ENCODE measurements at places on chromosomes 3 and 15.

GRCh38 chr3:191356631-191357439 lies 26.5 kb upstream of the UTS2B start:
- DNase-seq = no peak

DNA sequence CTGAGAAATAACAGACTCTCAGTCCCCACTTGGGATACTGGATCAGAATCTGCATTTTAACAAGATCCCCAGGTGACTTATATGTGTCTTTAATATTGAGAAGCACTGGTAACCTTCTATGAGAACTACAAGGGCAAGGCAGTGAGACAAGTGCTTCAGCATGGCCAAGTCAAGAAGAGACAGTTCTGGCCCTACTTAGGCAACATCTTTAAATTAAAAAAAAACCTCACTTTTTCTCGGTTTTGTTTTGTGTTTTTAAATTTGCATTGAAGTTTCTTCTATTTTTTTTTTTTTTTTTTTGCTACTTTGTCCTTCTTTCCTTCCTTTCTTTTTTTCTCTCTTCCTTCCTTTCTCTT lies 42.5 kb upstream of the SPTSSB start:
- no peak for DNase-seq

- no peak for DNase-seq
Observed at GRCh38 chr3:52712291-52713212, 6.6 kb downstream of the SPCS1 start.

DNA sequence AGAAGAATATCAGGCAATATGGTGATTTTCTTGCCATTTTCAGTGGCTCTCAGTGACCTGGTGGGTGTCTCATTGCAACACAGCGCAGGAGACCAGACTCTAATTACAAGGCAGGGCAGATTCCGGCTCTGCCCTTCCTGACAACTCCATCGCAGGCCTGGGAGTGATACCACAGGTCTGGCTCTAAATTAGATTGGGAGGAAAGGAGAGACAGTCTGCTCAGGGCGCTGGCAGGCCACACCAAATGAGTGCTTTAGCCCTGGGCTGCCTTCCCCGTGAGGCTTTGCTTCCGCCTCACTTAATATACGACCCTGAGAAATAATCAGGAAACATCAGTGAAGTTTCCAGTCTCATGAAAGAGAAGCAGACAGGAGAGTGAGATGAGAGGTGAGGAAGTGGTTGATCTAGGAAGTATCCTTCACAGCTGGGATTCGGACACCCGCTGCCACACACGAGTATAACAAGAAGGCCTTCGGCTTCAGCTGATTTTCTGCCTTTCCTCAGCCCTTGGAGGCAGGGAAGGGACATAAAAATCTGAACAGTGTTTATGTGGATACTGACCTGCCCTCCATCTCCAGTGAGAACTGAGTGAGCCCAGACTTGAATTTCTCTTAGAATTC lies 73.7 kb upstream of the PROK2 start:
- no peak for DNase-seq

- DNase-seq = no peak
Observed at GRCh38 chr15:25863111-25863967, at the start of gene ATP10A. Gene ATP10A (minus strand): TSS chr15:25863327. CDS start chr15:25863096, 231 bp downstream.

- no peak for DNase-seq
Observed at GRCh38 chr15:85100186-85100937, 118.7 kb downstream of the PDE8A start.

DNA sequence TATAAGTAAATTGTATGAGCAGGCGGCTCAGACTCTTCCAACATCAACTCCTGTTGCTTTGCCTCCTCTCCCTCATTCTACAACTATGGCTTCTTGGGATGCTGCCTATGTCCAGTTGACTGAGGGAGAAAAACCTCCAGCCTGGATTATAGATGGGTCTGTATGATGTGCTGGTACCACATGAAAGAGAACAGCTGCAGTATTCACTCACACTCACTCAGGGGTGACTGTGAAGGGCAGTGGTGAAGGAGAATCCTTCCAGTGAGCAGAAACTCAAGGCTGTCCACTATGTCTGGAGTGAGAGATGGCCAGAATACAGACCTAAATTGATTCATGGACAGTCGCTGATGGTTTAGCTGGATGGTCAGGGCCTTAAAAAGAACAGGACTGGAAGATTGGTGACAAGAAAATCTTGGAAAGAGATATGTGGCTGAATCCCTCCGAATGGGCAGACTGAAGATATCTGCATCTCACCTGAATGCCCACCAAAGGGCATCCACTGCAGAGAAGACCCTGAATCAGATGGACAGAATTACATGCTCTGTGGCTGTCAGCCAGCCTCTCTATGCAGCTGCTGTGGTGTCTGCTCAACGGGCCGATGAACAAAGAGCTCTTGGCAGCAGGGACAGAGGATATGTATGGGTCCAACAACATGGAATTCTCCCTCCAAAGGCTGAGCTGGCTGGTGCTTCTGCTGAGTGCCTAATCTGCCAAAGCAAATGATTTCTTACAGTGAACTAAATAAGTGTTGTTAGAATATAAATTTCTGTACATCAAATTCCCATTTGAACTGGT lies 1.9 kb upstream of the BCL2L10 start:
- DNase-seq = no peak

DNA sequence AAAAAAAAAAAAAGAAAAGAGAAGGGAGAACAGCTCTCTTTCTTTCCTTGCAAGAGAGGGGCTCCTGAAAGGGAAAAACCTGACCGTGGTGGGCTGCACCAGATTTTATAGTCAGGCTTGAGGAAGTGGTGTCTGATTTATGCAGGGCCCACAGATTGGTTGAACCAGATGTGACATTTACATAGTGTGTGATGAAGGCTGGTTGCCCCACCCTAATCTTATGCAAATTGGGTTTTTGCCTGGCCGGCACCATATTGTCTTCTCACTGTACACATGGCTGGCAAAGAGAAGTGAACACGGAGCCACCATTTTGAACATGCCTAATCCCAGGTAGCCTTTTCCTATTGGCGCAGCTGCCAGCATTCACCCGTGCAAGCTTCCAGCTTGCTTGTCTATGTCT lies 154.4 kb downstream of the OXSM start:
- no peak for DNase-seq

- no peak for DNase-seq
Observed at GRCh38 chr15:58147171-58147611, 9.0 kb downstream of the AQP9 start.

Measured in stimulated activated CD8-positive, alpha-beta memory T cell treated with anti-CD3 and anti-CD28 coated beads, Interleukin-7, amount 100 ng/mL, for 4 hours (primary cell).